M059J (cell line): ENCODE measurements at places on chromosomes 13 and 19. TPM values are rescaled to one million over a fixed set of nuclear protein-coding genes. Genes with fewer than 3 reads are reported as not detected.

Gene ADM5
- total RNA-seq: 0.20 and 0.34 TPM in 2 replicates

Gene MTIF3
- total RNA-seq: 61.7 and 76.7 TPM in 2 replicates

- peak; percentile 26 for DNase-seq
These were observed 24.3 kb downstream of the ARL11 start for GRCh38 chr13:49652355-49653305.

DNA sequence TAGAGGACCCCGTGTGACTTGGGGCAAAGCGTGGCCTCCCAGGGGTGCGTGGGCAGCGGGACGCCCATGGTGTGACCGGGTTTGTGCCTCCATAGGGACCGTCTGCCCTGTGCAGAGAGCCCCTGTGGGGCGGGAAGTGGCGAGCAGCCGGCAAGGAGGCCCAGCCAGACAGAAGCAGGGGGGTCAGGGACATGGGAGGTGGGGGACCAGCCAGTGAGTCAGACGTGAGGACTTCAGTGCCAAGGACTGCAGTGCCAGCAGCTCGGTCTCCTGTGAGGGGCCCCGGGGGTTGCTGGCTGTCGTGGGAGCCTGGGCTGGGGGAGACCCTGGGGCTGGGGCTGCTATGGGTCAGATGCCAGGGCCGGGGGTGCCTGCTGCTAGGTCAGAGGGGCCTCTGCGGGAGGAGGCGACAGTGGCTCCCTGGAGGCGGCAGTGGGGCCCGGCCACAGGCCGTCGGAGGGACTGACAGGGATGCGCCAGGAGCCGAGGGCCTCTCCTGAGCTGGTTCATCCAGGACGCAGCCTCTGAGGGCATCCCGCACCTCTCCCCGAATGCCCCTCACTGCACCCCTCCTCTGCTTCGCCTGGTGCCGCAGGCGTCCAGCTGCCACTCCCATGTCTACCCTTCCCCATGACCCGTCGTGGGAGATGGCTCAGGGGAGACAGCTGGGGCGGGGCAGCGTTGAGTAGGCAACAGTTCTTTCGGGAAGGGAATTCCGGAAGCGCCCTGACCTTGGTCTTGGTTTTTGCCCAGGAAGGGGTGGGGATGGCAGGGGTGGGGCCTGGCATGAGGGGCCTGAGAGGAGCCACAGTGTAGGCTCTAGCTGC lies 80.0 kb downstream of the KDM4B start:
- peak; percentile 81 for DNase-seq

Gene SIGLECL1
- total RNA-seq: not detected in 2 replicates
